ENCODE measurements at places on chromosomes 12 and 14.

- DNase-seq: no peak
Observed at GRCh38 chr12:41819948-41820347, 324.7 kb downstream of the GXYLT1 start.

- peak; percentile 37 for DNase-seq
Observed at GRCh38 chr12:25249931-25250738, 594 bp downstream of the KRAS start.

GRCh38 chr14:34722723-34723545, 8.5 kb upstream of the CFL2 start:
- DNase-seq: peak; percentile 61

DNA sequence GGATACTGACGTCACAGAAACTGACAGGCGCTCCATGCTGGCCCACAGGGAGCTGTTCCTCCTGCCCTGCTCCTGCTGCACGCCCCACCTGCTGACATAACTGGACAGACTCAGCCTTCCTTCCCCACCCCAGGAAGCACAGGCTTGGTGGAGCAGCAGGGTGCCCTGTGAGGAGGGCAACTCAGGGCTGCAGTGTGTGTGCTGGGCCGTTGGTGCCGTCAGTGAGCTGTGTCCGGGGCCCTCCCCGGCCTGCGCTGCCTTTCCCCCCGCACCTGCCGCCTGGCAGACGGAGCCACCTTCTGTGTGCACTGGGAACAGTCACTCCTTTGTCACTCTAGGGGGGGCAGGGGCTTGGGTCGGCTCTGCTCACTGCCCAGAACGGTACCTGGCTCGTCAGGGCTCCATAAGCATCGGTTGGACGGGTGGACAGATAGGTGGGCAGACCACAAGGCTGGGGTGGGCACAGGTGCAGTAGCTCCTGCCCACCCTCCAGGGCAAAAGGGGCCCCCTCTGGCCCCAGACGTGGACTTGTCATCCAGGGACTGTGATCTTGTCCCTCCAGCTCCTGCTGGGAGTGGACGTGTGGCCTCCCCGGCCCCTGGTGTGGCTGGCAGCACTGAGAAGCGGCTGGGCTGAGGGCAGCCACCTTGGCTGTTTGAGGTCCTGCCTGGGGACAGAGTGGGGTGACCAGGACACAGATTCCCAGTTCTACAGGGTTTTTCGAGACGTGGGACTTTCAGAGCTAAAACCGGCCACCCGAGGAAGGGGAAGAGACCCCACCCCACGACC, 32.8 kb downstream of the FBRSL1 start:
- no peak for DNase-seq

Measured in CD4-positive, alpha-beta T cell treated with Interleukin-2 at 100 ng/mL for 4 hours (primary cell).